ENCODE measurements at places on chromosomes 7 and 10.

- no peak for DNase-seq
Measured at GRCh38 chr10:71708897-71709882, 10.4 kb downstream of the C10orf105 start.

- peak; percentile 10 for DNase-seq
Measured at GRCh38 chr7:53350241-53350640, 314.8 kb downstream of the POM121L12 start.

- DNase-seq, result no peak
Measured at GRCh38 chr7:39672176-39672575, 48.8 kb downstream of the RALA start.

GRCh38 chr7:45658716-45659495 is 84.7 kb downstream of the ADCY1 start:
- no peak for DNase-seq

DNA sequence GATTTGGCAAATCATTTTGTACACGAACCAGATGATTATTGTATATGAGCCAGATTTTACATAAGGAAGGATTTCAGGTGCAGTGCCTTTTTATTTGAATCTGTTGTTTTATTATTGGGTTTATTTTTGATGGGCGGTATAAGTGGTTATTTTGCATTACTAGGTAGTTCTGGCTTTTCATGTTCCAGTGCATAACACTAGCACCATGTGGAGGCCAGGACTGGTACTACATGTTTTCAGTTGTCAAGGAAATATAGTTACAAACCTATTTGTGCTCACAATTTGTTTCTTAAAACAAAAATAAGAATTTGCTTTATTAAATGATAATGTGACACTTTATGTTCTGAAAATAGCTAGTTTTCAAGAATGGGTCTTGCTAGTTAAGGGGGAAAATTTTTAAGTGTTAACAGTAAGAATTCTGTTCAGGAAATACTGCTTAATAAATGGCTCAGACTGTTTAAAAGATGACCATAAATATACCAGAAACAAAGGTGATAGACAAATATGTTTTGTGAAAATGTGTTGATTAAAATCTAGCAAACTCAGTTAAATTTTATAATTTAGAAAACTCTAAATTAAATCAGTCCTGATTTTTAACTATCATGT is 7.1 kb upstream of the SEMA3E start:
- peak; percentile 13 for DNase-seq

- DNase-seq, result no peak
Measured at GRCh38 chr7:17770710-17771375, 169.5 kb downstream of the SNX13 start.

- no peak for DNase-seq
Measured at GRCh38 chr10:25888627-25889026, 45.4 kb upstream of the MYO3A start.

DNA sequence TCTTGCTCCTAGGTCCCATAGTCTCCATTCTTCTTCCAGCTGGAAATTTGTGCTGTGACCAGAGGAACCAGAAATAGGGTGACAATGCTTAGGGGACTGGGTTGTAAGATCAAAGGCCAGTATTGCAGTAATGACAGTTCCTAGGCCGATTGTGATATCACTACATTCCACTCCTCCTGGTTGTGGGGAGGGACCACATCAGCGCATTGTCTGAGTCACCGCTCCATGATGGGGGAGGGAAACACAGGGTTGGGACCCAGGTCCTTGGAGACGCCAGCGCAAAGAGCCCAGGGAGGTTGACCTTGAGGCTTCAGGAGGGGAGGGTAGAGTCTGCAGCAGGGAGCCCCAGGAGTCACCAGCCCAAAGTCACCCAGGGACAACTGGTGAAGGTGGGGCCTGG is 20.8 kb upstream of the GGCT start:
- DNase-seq, result no peak

DNA sequence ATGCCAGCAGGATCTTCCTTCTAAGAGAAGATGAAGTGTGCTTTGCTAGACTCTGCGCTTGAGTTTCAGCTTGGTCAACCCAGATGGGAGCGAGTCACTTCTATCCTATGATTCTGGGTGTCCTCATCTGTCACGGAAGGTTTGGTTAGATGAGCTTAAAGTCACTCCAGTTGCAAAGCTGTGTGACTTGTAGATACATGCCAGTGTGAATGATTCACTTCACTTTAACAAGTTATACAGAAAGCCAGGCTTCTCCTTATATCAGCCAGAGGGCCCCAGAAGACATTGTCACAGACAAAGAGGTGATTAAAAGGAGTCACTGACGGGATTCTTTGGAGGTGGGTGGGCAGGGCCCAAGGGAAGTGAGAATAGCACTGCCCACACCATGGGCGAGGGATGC is 122.6 kb upstream of the PFKP start:
- DNase-seq, result no peak

- peak; percentile 14 for DNase-seq
Measured at GRCh38 chr7:3482147-3482921, 181.3 kb downstream of the SDK1 start.

DNA sequence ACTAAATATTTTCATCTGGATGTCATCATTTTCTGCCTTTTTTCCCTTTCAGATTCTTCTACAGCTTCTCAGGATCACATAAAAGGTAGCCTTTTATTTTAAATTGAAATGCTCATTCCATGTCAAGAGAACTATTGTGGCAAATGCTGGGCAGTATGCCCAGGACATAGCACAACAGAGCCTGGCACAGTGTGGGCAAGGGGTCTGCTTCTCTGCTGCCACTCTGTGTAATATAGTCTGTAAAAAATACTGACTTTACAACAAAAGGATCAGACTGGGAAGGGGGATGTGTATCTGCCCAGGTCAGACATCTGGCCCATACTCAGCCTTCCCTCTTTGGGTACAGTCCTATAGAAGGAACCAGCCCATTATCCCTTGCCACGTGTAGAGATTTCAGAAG is 62.7 kb downstream of the CUZD1 start:
- no peak for DNase-seq

- DNase-seq, result no peak
Measured at GRCh38 chr7:44163591-44163990, 22.5 kb upstream of the MYL7 start.

DNA sequence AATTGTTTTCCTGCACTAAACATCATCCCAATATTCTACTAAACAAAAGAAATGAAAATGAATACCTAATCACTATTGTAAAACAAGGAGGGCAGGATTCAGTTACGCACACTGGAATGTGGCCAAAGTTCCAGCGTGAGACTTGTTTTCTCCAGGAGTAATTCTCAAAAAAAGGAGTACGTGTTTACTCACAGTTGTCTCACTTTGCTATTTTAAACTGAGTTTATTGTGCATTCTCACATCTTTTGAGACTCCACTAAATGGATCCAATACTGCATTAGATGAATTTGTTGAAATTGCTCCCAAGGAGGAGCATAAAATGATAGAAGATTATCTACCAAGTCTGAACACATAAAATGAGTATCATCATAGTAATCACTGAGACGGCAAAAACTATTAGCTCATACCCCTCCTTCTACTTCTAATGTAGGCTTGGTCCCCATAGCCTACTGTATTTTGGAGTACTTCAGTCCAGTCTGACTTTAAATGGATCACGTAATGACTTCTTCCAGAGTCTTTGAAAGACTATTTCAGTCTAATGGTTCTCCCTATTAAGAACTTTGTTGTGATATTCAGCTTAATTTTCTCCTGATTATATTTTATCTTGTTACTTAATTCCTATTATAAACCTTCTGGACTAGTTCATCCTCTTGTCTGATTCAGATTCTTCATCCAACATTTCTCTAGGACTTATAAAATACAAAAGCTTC is 3.8 kb downstream of the GRM3 start:
- DNase-seq, result no peak

GRCh38 chr10:33031815-33032653 is 74.0 kb upstream of the ITGB1 start:
- no peak for DNase-seq

- peak; percentile 46 for DNase-seq
Measured at GRCh38 chr10:86960003-86960862, 1.8 kb downstream of the SNCG start.

DNA sequence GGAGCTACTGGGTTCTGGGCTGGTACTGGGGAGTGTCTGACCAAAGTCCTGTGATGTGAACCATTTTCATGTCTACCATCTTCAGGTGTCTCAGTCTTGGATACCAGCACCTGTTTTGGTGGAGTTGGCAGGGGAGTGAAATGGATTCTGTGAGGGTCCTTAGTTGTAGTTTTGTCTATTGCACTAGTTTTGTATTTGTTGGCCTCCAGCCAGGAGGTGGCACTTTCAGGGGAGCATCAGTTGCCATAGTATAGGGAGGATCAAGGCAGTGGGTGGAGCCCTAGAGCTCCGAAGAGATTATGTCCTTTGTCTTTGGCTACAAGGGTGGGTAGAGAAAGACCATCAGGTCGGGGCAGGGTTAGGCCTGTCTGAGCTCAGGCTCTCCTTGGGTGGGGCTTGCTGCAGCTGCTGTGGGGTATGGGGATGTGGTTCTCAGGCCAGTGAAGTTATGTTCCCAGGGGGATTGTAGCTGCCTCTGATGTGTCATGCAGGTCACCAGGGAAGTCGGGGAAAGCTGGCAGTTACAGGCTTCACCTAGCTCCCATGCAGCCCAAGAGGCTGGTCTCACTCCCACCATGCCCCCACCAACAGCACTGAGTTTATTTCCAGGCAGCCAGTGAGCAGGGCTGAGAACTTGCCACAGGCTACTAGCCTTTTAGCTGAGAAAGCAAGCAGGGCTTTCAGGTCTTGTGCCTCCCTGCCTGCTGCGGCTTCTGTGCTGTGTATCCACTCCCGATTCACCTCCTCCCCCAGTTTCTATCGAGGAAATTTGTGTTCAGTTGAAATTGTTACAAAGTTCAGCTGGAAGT is 153.1 kb downstream of the ZNF365 start:
- peak; percentile 24 for DNase-seq

DNA sequence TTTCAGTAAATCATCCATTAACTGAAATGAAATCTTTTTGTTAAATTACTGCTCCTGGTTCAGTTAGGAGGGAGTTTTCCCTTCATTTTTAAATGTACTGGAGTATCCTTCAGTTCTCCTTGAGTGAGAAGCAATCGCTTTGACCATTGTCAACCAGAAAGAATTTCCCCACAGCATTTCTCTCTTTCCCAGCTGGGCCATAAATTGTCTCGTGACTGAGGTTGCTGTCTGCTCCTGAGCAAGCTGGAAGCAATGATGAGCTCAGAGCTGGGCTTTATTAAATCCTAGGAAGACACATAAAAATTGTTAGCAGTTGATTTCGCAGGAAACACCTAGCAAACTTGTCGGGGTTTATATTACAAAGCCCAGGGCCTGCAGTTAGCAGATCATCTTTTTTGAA is 102.0 kb upstream of the INSYN2A start:
- DNase-seq, result no peak

GRCh38 chr10:110672580-110672919 is 28.4 kb downstream of the RBM20 start:
- DNase-seq, result no peak

DNA sequence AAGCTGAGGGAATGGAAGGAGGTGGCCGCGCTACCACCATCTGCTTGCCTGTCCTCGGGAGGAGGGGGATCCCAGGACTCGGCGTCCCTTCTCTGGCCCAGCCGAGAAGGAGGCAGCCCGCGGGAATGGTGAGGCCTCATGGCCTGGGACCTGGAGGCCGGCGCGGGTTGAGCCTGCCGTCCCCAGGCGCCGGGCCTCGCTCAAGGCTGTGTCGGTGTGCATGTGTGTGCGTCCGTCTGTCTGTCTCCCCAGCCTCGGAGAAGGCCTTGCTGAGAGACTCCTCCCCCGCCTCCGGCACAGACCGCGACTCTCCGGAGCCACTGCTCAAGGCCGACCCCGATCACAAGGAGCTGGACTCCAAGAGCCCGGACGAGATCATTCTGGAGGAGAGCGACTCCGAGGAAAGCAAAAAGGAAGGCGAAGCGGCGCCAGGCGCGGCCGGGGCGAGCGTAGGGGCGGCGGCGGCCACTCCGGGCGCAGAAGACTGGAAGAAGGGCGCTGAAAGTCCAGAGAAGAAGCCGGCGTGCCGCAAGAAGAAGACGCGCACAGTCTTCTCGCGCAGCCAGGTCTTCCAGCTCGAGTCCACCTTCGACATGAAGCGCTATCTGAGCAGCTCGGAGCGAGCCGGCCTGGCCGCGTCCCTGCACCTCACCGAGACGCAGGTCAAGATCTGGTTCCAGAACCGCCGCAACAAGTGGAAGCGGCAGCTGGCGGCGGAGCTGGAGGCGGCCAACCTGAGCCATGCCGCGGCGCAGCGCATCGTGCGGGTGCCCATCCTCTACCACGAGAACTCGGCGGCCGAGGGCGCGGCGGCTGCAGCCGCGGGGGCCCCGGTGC is 1.3 kb downstream of the HMX3 start:
- DNase-seq, result no peak

DNA sequence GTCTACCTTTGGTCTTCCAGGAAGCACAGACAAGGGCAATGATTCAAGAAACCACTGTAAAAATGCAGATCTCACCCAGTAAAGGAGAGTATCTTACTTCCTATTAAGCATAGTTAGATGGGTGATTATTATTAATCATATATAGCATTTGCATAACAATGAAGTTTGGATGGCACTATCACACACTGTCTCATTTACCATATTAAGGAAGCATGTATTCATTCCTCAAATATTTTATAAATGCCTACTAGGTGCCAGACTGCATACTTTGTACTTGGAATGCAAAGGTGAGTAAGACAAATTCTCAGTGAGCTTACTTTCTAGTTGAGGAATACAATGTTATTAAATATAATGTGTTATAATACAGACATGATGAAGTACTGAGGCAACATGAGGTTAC is 53.9 kb upstream of the SKAP2 start:
- no peak for DNase-seq

- no peak for DNase-seq
Measured at GRCh38 chr7:10803720-10804119, 170.0 kb upstream of the PHF14 start.

DNA sequence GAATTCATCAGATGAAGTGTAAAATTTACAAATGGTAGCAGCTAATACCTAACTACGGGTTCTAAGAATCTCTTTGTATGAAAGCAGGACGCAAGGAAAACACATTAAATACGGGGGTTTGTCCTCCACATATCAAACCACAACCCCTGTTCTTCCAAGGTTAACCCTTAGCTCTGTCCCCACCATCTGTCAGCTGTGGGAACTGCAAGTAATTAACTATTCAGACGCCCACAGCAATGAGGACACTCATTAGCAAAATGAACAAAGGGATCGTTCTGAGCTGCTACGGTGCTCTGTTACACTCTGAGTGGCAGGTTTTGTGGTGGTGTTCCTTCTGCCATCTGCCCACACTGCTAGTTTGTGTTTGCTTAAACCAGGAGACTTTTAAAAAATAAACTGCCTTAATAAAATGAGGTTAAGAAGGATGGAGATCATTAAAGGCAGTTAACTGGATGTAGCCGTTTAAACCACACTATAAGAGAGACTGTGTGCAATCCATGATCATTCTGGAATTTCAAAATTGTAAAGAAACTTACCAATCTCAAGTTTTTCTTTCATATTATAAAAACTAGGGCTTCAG is 51.4 kb downstream of the C10orf67 start:
- peak; percentile 71 for DNase-seq

- no peak for DNase-seq
Measured at GRCh38 chr10:36114141-36114540, 472.0 kb upstream of the FZD8 start.

- no peak for DNase-seq
Measured at GRCh38 chr10:77522268-77522809, 115.3 kb downstream of the KCNMA1 start.

All from activated naive CD4-positive, alpha-beta T cell treated with anti-CD3 and anti-CD28 coated beads for 36 hours (primary cell).